ENCODE measurements at places on chromosomes 12 and 14.

DNA sequence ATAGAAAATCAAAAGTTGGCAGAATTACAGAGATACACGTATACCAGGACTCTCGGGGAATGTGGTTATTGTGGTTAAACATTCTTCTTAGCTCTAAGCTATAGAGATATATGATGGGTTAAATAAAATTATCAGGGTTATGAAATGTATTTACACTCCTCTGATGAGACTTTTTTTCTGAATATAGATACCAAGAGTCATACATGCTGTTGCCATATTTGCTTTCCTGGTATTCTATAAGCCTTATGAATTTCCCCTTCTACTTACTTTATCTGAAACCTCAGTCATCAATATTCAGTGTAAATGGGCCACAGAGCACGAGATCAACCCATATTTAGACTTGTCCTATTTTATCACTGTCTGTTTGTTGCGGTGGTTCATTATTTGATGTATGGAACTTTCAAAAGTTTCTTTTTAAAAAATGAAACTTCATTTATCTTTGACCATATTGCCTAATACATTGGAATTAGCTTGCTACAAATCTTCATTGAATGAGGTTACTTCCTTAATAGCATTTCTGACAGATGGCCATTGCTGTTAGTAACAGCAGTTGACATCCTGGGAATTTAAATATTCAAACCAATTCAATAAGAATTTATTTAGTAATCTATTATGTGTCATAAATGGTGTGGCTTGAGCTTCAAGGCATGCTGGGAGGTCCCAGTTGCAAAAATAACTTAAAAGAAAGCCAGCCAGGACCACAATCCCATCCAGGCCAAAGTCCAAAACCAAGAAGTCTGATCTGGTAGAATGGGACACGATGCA, 393.5 kb downstream of the PCNX1 start:
- DNase-seq: no peak

- DNase-seq: no peak
These were observed 34.6 kb downstream of the FIGNL2 start for GRCh38 chr12:51813931-51814310.

- DNase-seq: no peak
These were observed 638 bp downstream of the PLEKHG3 start for GRCh38 chr14:64704743-64705380.

GRCh38 chr12:111869671-111870070, 27.6 kb downstream of the MAPKAPK5 start:
- DNase-seq: no peak

GRCh38 chr12:125696054-125696453, 630.8 kb downstream of the AACS start:
- DNase-seq: no peak

DNA sequence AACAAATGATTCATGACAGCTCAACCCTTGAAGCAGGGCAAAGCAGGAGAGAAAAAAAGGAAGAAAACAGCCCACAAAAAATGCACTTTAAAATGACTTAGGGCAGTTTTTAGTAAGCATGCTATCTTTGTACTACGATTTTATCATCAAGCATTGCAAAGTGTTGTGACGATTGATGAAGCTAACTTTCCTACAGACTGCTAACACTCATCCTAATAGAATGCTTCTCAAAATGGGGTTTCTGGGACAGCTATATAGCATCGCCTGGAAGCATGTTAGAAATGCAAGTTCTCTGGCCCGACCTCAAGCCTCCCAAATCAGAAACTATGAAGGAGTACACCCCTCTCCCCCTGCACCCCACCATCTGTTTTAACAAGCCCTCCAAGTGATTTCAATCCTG, 256.4 kb downstream of the SSPN start:
- no peak for DNase-seq

DNA sequence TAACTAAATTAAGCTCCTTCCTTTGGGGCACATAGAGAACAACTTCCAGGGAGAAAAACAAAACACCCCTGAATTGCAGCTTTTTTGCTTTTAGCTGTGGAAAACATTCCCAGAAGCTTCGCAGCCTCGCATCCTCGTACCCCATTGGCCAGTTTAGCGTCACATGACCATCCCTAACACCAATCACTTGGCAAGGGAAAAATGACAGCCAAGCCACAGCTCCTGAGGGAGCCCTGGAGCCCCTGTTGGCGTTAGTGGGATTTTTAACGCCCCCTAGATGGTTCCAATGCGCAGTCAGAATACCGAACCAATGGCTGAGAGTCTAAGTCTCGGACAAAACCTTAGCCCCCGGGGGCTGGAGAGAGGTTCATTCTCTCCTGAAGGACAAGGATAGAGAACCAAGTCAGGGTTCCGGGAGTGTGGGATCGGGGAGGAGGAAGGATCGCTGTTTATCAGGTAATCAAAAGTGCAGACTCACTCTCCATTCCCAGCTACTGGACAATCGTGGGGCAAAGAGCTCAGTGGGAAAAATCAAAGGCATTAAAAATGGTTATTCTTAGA, 135.6 kb upstream of the HIF1A start:
- DNase-seq: no peak

DNA sequence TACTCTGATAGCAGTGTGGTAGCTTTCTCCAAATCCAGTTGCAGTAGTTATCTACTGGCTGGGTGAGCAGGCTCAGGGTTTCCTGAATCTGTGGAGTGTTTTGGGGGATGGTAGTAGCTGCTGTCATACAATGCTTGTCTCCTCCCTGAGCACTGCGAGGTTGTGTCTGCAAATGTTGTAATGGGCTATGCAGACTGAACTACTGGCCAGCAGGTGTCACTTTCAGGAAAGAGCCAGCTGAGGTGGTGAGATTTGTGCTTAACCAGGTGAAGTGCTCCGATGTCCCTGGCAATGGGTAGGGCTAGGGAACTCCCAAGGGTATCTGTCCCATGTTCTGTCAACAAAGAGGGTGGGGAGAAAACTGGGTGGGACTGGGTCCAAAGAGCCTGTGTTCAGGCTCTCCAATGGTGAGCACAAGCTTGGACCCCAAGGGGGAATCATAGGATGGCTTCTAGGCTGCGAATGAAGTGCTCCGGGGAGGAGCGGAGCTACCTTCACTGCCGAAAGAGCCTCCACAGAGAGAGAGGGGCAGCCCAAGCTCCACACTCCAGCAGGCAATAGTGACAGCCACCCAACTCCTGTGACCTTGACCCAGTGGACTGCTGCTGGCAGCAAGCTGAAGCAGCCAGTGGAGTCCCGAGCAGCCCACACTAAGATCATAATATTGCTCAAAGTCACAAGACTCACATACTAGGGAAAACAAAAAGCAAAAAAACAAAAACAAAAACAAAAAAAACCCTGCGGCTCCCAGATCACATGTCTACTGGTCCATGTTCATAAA, 1324.0 kb upstream of the USP15 start:
- no peak for DNase-seq

DNA sequence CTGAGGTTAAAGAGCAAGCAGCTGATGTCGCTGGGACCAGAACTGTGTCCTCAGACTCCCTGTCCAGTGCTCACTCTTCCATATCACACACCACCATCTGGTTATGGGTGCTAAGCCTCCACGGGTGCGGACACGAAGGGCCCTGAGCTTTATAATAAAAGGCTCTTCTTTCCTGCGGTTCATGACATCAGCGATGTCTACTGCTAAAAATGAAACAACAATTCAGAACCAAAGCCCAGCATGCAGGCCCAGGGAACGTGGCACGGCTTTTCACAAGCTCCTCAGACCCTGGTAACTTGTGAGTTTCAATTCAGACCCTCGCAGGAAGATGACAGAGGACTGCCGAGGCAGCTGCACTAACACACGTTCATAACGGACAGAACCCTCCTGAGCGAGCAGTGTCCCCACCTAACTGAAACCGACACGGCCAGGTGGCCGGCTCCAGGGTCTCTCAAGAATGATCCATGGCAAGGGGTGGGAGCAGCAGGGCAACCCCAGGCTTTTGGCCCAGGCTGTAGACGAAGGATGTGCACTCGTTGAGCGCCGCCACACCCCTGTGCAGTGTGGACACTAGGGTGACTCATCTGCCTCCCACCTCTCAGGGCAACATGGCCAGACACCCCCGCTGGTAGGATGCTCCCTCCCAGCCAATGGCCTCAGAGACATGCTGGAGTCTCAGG, 180.3 kb downstream of the CALM1 start:
- DNase-seq: no peak

DNA sequence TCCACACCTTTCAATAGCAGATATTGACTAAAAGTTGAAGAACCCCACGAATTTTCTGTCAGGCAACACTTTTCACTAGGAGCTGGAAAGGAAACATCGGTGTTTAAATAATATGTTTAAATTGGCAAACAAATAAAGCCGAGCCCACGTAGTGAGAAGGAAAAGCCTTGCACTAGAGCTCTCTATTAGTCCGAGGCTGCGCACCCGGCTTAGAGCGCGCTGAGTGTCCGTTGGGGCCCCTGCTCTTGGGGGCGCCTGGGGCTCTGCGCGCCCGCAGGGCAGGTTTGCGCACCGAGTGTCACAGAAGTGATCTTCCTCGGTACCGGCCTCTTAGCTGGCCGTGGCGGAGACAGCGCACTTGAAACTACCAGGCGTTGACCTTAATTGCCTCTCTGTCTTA, 6.4 kb downstream of the TTC6 start:
- DNase-seq: no peak

GRCh38 chr12:47909839-47910465, 5.2 kb upstream of the VDR start:
- DNase-seq: no peak

DNA sequence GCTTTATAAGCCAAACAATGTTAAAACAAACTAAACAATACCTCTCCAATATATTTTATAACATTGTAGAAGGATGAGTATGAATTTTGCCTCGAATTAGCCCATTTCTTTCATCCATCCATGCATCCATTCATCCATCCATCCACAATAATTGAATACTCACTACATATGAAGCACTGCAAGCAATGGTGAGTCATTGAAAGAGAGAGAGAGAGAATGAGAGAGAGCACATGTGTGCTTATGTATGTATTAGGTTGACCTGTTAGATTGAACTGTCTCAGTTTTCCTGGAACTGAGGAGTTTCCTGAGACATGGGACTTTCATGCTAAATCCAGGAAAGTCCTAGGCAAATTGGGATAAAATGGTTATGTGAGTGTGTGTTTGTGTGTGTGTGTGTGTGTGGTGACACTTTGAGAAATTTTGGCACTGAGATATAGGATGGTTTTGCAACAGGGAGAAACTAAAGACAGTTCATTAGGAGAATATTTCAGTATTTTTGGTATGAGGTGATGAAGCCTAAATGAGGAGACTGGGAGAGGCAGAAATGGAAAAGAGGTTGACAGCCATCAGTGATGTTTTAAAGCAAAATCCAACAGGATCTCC, 98.4 kb downstream of the C12orf75 start:
- DNase-seq: no peak

- no peak for DNase-seq
These were observed 200.2 kb downstream of the CHST11 start for GRCh38 chr12:104656921-104657320.

DNA sequence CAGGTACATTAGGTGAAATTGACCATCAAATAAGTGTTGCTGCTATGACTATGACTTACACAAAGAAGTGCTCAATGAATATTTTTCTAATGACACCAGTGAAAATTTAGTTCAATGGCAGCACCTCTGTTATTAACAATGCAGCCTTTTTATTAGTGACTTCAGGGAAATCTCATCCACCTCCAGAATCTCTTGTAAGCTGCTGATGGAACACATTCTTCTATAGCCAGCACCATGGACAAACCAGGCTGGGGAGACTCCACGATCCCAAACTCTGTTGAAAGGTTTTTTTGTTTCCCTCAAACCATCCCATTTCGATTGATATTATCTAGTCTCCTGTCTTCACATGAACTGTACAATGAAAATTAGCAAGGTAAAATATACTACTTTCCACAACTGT, 265.9 kb downstream of the ITPR2 start:
- no peak for DNase-seq

GRCh38 chr12:49895773-49896172, 7.9 kb downstream of the FAIM2 start:
- no peak for DNase-seq

- DNase-seq: no peak
These were observed 78.2 kb upstream of the MBIP start for GRCh38 chr14:36398463-36399291.

DNA sequence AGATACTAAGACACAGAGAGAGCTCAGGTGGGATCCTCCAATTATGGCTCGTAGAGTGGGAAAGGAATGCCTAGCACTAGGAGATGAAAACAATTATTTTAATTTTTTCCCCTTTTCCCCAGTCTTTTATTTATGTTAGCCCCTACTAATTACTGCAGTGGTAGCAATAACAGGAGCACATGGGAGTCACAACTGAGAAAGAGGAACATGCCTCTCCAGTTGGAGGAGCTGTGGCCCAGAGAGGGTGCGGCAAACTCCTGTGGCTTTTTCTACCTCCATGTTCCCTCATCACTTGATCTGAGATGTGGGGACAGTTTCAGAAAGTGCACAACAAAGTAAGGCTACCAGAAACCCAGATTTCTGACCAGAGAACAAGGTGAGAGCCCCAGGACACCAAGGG, 25.9 kb upstream of the POC1B start:
- no peak for DNase-seq

GRCh38 chr12:12786706-12787601, 1.5 kb downstream of the APOLD1 start:
- peak; percentile 63 for DNase-seq

DNA sequence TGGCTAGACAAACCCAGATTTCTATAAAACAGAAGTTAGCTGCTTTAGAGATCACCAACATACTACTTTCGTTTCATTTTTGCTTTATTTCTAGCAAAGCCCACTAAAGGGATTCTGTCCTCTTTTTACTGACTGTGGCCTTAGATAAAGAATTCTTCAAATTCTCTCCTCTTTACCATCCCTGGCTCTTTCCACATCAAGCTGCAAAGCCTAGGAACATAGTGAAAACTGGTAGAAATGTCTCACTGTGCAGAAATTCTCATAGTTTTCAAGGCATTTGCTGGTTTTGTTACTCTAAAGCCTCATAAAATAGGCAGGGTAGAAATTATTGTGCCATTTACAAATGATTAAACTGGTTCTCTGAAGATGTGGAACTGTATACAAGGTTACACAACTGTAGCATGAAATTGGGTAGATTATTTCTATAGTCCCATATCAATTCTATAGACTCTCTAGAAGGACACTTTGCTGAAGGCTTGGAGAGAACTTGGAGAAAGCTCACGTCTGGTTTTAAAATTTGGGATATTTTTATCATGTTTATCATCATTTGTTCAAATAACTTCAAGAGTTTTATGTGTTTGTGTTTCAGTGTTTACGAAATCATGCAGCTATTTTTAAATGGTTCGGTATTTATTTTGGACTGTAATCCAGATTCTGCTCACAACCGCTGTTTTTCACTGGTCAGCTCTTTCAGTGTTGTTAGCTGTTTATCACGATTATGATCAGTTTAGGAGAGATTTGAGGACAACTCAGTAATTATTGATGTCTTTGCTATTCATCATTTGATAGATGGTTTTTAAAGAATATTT, 36.7 kb upstream of the CSRP2 start:
- no peak for DNase-seq

DNA sequence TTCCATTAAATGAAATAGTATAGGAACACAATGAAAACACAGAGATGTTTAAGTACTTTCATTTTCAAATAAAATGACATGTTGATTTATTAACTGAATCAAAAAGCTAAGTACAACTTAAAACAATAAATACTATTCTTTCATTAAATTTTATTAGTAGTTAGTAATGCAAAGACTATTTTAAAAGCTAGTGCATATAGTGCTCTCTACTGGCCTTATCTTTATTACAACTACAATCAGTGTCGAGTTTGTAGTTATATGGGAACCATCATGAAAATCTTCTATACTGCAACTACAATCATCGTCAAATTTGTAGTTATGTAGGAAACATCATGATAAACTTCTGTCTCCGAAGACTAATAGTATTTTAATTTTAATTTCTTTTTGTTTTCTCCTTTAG, 8.9 kb upstream of the LIN7A start:
- DNase-seq: no peak

GRCh38 chr12:114604606-114605005, 79.4 kb downstream of the TBX3 start:
- DNase-seq: no peak

Measured in NCI-H1694 (cell line).